ENCODE measurements at places on chromosomes 16 and 17.

GRCh38 chr17:17859909-17860765, 23.4 kb upstream of the SREBF1 start:
- ATAC-seq: peak; percentile 79

DNA sequence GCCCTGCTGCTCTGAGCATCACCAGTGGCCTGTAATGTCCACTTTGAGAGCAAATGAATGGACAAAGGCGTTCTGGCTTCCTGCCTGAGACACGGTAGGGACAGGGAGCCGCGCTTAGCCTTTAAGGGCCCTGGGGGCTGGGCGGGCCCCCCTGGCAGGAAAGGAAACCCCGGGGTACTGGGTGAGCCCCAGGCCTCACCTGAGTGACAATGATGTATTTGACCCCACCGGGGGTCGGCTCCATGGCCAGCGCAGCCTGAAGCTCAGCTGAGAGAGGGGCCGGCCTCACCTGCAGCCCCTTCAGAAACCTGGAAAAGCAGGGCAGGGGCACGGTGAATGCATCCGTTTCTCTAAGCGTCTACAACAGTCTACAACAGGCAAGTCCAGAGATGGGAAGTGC, 2.2 kb upstream of the CYBA start:
- no peak for ATAC-seq

- no peak for ATAC-seq
Observed at GRCh38 chr16:11298143-11298900, 17.2 kb upstream of the PRM1 start.

DNA sequence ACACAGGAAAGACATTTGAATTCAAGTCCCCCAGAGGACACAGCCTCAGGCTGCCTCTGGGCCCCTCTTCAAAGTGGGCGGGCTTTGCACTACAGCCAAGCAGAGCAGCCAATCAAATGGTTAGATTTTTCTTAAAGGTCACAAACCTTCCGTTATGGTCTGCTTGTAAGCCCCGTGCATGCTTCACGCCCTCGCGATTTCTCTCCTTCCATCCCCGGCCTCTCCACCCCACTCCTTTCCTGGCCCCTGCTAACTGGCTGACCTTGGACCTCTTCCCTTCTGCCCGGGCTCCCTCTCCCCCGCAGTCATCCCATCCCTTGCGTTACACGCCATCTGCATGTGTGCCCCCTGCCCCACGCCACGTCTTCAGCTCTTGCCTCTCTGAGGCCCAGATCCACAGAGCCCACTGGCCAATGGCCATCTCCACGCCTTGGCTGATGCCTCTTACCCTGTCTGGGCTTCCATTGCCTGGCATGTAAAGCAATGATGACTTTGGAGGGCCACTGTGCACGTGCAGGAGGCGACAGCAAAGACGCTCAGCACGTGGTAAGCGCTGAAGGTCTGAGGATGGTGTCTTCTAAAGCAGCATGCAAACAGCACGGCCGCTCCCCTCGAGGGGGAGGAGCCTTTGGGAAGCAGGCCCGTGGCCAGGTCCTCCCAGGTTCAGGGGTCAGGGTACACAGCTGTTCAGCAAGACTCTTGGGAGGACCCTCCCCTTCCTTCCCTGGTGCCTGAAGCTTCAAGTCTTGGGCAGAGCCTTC, 86.8 kb downstream of the ZDHHC7 start:
- no peak for ATAC-seq

DNA sequence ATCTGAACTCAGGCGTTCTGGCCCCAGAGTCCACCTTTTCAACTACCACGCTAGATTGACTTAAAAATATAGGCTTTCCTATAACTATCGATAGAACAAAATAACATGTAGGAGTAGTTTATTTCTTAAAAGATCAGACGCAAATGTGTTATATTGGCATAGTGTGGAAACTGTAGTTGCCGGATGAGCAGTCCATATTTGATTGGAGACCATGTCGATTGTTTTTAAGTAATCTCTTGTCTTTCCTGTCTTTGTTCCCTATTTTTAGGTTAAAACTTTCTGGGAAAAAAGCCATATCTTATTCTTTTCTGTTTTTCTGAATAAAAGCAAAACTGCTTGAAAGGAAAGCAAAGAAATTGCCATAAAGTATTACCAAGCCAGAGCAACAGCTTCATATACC, 53.1 kb downstream of the GAN start:
- no peak for ATAC-seq

DNA sequence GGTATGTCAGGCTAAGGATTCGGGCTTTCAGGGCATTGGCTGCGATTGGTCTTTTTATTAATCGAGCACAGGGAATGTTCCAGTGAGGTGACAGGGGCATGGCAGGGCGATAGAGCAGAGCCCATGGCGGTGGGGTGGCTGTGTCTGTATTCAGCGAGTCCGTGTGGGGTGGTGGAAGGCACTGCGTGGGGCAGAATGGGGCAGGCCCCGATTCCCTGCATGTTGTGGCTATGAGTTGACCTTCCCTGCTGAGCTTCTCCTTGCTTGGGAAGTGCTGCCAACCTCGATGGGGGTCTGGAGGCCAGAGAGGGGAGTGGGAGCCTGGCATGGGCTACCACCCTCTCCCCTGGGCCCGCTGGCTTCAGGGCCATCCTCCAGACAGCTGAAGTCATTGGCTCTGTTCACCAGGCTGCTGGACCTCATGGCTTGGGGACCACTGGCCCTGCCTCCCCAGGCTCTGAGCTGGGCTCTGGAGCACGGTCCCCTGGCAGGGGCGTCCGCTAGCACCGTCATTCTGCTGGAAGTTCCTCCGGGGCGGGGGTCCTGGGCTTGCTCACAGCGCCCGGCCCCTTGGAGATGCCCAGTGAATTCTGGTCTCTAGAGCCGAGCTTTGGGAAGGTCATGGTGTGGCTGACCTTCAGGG, 92.1 kb downstream of the NPIPB11 start:
- ATAC-seq: no peak

DNA sequence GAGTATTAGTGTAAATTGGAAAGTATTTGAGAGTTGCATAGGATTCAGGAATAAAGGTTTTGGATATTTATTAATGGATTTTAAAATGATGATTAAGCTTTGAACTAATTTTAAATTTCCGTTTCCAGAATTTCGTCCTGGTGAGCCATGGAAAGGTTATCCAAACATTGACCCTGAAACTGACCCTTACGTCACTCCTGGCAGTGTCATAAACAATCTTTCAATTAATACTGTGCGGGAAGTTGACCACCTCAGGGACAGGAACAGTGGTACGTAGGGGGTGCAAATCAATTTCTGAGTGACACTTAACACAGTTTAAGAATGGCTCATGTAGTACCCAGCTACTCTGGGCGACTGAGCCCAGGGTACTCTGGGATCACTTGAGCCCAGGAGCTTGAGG, 29.1 kb upstream of the SLC5A11 start:
- ATAC-seq: no peak

GRCh38 chr16:88570691-88571092, 489 bp downstream of the ZC3H18 start:
- no peak for ATAC-seq

GRCh38 chr17:50875074-50875473, 8.9 kb upstream of the TOB1 start:
- ATAC-seq: no peak

GRCh38 chr17:55783684-55784245, 32.9 kb downstream of the PCTP start:
- ATAC-seq: peak; percentile 97

DNA sequence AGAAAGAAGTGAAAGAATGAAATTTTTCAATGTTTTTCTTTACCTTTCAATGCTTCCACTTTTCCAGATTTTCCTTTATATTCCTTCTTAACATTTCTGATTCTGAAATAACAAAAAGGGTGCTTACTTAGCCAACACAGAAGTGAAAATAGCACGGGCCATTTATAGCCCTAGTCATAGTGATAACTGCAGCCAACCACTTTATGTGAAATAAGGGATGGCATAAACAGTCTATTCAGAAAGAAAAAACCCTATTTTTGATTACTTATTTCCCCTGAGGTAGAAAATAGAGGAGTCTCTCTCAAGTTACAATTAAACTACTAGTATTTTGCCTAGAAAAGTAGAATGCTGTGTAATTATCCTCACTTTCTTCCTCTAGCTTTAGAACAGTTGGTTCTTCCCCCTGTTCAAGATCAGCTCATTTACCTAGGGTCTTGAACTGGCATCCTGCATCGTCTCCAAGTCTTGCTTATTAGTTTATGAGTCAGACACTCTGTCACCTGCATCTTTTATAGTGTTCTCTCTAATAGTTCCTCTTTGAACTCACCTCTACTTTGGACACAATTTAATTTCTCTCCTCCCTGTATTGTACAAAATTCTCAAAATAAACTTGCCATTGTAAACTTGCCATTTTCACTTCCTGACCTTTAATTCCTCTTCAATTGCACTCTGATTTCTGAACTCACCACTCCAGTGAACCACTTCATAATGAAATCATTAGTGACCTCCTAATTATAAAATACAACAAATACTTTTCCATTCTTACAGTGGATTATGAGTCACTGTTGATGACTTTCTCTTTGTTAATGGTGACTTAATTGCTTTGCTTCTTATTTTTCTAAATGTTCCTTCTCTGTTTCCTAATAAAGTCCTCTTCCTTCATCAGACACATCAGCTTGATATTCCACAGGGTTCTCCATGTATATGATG, 23.6 kb downstream of the ABCA6 start:
- no peak for ATAC-seq

DNA sequence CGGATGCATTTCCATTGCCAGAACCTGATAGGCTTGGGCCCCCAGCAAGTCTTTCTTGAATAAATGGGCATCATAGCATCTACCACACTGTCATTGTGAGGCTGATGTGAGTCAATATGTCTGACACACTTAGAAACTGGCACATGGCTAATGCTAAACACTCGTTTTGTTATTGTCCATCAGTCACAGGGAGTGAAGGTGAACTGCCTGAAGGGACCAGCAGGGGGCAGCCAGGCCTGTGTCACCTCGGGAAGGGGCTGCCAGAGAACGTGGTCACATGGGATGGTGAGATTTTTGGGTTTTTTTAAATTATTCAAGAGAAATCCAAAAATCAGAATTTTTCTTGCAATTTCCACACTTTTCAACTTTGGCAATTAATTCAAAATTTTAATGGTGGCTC, 831 bp upstream of the RCVRN start:
- no peak for ATAC-seq

DNA sequence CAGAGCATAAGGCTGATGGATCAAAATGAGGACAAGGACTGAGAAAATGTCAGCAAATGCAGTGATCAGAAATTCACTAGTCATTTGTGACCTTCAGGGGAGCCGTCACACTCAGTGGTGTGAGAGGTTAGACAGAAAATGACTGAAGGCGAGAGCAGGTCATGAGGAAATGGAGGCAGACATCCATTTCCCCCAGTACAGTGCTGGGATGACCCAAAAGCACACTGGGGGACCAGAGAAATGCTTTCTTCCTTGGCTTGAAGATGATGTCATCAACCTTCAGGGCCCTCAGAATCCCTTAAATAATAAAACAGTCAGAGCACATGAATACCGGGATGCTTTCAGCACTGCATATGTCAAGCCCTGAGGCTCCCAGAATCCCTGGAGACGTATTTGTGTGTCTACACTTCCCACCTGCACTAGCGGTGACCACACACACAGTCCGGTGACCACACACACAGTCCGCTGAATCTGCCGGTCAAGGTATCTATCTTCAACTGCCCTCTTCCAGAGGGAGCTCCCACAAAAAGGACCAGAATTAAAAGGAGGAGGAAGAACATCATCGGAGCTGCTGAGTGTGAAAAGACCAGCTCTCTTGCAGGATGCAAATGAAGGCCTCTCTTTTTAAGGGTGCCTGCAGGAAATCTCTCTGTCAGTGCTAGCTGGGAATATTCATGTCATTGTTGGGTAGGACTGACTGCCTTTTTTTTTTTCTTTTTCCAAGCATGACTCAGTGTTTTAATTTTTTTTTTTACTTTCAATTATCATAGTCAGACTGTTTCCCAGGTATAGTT, 8.2 kb downstream of the UBE2O start:
- ATAC-seq: no peak

- no peak for ATAC-seq
Observed at GRCh38 chr16:70476272-70477020, 22.1 kb downstream of the FCSK start.

- ATAC-seq: peak; percentile 46
Observed at GRCh38 chr17:67434061-67434525, 57.0 kb downstream of the PITPNC1 start.

GRCh38 chr16:50642349-50642748, 38.8 kb downstream of the SNX20 start:
- ATAC-seq: no peak

- ATAC-seq: no peak
Observed at GRCh38 chr17:52159246-52160135, 977 bp upstream of the CA10 start.

All from gastroesophageal sphincter (tissue), 4 donors.